Retina (tissue), 1 donor: ENCODE measurements at places on chromosomes 13 and 19.

- DNase-seq: no peak
These were observed 643.5 kb downstream of the UQCRFS1 start for GRCh38 chr19:28569132-28570131.

GRCh38 chr13:28707629-28708427 lies 10.9 kb downstream of the SLC46A3 start:
- no peak for DNase-seq

GRCh38 chr13:82847595-82847994 lies 1034.7 kb downstream of the SLITRK1 start:
- no peak for DNase-seq

DNA sequence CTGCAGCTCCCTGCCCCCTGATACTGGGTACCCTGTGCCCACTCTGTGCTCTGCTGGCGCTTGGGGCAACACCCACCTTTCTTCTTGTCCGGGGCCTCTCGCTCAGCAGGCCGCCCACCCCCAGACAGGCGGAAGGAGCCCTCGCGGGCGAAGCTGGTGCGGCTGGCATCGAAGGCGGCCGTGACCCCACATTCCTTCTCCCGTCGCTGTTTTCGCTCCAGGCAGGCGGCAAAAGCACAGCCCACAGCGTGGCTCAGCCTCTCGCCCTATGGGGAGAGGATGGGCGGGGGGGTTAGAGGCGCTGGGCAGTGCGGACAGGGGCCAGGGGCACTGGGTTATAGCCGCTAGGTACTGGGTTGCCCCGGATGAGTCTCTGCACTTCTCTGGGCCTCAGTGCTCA lies 13.3 kb downstream of the NUMBL start:
- DNase-seq: no peak

DNA sequence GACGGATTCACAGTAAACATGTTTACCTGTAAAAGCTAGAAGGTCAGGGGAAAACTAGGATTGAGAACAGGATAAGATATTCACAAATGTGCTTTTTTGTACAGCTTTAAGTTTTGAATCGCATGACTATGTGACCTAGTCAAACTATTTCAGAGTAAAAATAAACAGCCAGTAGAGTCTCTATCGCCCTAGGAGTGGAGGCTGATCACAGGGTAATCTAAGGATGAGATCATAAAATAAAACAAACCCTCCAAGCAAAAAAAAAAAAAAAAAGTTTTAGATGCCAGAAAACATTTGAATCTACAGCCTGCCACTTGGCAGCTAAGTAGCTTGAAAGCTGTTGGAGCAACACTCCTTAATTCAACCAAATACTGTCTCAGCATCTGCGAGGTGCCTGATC lies 26.8 kb downstream of the ZNF350 start:
- no peak for DNase-seq

DNA sequence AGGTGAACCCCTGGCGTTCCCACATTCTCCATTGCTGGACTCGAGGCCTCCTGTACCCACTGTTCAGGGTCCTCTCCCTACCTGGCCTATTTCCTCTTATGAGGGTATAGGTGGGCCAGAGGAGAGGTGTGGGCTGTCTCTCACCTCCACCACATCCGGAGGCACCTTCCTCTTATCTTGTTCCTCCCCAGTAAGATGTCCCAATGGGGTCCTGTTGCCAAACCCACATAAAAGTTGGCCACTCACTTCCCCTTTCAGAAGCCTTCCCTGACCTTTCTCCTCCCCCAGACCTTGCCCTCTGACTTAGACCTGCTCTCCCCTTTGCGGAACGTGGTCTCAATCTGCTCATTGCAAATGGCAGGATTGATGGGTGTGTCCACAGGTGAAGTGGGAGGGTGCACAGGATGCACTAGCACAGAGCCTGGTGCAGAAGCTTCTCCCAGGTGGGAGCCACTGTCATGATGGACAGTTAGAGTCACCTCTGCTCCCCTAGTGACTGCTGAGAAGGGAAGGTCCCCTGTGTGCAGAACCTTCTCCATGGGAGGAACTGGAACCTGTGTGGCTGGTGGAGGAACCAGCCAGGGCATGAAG lies 1.3 kb downstream of the CYP4F3 start:
- no peak for DNase-seq

DNA sequence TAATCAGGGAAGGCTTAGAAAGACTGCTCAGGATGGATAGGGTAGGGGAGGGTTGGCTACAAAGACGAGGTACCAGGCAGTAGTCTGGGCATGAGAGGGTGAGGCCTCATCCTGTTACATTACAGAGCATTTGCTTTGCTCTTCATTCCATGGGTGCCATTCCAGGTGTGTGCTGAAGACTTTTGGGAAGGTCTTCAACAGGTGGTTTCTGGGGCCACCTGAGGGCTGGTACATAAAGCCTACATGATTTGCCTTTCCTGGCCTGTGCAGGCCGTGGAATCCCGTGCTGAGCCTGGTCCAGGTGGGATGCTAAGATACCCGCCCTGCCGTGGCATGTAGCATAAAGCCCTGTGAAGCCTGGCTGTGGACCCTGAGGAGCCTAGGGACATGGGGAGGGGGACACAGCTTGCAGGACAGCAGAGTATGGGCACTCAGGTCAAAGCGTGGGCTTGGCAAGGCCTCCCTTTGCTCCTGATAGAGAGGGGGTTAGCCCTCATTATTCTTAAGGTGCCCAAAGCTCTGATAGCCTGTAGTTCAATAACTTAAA lies 55.6 kb upstream of the ZNF536 start:
- DNase-seq: no peak

DNA sequence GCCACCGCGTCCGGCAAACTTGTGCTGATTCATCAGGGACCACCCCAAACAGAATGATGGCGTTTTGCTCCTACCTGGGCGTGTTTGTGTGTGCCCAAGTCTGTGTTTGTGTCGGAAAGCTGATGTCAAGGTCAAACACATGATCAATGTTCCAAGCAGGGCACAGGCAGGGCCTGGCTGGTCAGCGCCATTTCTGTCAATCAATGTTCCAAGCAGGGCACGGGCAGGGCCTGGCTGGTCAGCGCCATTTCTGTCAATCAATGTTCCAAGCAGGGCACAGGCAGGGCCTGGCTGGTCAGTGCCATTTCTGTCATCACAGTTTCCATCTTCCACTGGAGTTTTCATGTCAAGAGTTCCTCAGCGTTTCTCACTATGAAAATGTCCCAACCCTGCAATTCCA lies 14.9 kb upstream of the GRTP1 start:
- DNase-seq: no peak

DNA sequence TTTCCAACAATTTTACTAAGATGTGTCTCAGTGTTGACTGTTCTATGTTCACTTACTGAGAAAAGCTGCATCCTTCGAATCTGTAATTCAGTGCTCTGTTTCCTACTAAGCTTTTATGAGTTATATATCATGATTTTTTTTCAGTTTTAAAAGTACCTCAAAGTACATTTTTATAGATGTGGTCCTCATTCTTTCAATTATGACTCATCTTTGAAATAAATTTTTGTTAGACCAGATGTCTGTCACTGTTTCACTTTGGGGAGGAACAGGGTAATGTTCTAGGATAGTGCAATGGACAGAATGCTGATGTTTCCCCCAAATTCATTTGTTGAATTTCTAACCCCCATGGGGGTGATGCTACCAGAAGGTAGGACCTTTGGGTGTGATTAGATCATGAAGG lies 74.8 kb downstream of the NALCN start:
- no peak for DNase-seq

DNA sequence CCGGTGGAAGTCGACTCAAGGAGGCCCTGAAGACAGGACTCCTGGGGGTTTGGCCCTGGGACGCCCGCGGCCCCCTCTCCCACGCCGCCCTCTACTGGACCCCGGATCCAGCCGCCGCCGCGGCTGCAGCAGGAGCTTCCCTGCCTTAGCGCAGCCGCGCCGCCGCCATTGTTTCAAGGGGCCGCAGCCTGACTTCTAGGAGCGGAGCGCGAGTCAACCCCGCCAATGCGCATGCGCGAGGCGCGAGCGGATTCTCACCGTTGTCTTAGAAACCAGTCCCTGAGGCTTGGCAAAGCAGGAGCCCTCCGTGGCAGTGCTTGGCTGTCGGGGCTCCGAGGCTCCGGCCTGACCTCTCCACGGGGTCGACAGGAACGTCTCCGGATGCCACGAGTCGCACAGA lies 19.1 kb upstream of the ZNF420 start:
- DNase-seq: no peak

- no peak for DNase-seq
These were observed 2.1 kb downstream of the SIAH3 start for GRCh38 chr13:45849408-45849807.

GRCh38 chr13:52599037-52599847 lies 43.0 kb upstream of the HNRNPA1L2 start:
- no peak for DNase-seq

DNA sequence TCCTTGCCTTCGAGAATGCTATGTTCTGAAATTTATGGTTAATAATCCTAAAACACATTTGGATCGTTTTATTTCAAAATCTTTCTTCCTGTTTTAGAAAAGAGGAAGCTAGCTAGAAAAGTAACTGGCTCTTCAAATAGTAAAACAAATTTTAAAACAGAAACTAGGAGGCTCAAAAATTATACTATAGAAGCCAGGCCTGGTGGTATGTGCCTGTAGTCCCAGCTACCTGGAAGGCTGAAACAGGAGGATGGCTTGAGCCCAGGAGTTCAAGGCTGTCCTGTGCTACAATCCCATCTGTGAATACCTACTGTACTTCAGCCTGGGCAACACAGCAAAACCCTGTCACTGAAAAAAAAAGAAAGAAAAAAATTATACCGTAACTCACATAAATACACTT lies 57.9 kb downstream of the ELF1 start:
- no peak for DNase-seq

DNA sequence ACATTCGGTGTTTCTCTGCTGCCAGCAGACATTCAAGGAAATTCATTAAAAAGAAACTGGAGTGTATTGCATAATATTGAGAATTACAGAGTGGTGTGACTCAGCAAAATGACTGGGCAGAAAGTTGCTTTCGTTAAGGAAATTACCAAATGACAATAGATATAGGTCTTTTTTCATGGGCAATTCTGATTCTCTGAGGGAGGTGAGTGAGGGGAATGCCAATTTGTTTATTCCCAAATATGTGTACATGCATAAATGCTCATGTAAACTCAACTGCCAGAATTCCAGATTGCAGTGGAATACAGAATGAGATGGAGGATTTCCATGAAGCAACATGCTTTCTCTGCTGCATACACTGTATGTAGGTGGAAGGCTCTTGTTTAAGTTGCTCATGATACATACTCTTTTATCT lies 1730.1 kb downstream of the SLITRK5 start:
- DNase-seq: no peak

- DNase-seq: no peak
These were observed 361.6 kb downstream of the COG6 start for GRCh38 chr13:40016953-40017660.

DNA sequence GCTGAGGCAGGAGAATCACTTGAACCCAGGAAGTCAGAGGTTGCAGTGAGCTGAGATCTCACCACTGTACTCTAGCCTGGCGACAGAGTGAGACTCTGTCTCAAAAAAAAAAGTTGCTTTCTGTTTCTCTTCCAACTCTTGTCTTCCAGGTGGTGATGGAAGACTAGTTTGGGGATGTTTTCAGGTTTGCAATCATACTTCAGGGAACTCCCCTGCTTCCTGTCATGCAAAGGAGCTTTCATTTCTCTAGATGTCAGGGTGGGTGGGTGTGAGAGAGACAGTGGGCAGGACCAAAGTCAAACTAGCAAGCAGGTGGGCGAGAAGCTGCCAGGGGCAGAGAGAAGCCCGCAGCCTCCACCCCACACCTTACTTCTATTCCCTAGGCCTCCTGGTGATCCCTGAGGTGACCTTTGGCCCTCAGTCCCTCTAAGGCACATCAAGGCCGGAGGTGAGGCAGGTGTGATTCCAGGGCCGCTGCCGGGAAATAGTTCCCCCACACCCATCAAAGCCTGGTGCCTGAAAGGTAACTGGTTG lies 25.7 kb downstream of the CCNE1 start:
- DNase-seq: no peak

- DNase-seq: peak; percentile 62
These were observed at the start of gene CDC34 for GRCh38 chr19:531753-532560. TSS of gene CDC34 (plus strand) at chr19:531760. CDS start at chr19:531932, 172 bp downstream.

DNA sequence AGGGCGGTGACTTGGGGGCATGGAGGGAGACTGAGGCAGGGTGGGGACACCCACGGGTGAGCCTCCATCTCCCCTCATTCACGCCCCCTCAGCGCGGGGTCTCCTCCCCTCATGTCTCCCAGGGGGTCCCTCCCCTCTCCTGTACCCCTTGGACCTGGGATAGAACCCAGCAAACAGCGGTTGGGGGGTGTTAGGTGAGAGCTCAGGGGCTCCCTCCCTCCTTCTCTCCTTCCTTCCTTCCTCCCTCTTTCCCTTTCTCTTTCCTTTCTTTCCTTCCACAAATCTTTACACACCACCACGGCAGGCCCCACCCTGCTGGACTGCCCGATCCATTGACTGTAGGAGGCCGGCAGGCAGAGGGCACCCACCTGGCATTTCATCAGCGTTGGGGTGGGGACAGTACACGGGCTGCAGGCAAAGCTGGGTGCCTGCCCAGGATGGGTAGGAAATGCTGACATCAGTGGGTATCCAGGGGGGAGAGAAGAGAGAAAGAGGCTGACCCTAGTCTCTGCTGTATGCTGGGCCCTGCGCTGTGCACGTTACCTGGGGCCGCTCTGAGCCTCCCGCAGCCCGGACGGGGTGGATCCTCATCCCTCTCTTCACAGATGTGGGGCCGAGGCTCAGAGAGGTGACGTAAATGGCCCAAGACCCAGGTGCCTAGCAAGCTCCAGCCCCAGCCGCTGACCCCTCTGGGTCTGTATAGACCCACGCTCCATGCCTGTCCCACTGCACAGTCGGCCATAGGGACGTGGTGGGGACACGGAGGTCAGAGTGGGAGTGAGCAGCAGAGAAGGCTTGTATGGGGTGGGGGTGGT lies 3.5 kb downstream of the SSC5D start:
- no peak for DNase-seq

DNA sequence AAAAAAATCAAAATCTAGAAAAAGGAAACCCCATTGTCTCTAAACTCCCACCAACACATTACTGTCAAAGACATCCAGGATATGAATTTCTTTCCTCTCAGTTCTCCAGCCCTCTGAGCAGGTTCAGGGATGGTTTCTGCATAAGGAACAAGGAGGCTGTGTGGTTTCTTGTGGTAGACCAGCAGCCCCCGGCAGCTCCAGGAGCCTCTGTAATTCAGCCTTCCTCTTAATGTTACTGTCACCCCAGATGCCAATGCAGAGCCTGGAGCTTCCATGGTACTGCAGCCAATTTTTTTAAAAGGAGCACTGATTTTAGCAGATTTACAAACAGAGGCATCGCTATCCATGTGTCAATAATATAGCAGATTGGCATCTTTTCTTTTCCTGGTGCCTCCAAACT lies 100.6 kb upstream of the FAM216B start:
- no peak for DNase-seq

GRCh38 chr13:94623316-94623715 lies 21.7 kb downstream of the GPR180 start:
- no peak for DNase-seq
